SW 1271 (cell line): ENCODE measurements at places on chromosomes 7 and 10.
A peak's percentile ranks its signal among the peaks of the same experiment; 100 is the strongest.

- DNase-seq: no peak
Measured at GRCh38 chr10:130810856-130811255, 500.7 kb downstream of the TCERG1L start.

DNA sequence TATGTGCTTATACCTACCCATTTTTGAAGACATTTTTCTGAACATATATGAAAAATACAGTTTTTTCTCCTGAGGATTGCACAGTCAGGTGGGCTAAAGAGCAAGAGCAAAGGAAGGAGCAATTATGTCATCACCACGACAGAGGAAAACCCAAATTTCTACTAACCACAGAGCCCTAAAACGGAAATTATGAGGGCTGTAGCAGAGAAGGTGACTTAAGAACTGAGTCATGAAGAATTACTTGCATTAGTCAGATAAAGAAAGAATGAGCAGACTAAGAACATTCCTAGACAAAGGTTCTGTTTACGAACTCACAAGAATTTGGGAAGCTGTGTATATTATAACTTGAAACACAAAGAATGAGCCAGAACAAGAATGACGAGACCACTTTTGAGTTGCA, 974.4 kb downstream of the NXPH1 start:
- DNase-seq: peak; percentile 53

DNA sequence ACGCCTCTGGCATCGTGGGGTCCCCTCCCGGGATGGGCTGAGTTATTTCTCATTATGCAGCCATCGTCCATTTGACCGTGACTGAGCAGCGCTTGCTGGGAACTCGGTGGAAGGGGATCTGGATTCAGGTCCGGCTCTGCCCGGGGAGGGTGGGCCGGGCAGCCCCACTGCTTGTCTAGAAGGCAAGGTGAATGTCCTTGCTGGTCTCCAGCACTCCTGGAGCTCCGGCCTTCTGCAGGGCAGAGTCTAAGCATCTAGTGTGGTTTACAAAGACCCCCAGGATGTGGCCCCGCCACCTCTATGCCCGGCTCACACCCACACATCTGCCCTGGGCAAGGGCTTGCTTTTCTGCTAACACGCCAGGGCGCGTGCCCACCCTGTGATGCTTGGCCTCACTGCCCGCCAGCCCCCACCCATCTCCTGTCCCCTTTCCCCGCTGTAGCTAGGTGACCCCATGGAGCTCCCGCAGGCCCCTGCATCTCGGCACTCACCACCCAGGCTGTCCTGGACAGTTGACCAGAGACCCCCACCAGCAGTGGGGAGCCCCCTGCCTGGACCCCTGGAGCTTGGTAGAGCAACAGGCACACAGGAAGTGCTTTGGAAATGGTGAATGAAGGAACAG, 151.0 kb upstream of the CHST15 start:
- no peak for DNase-seq

- DNase-seq: no peak
Measured at GRCh38 chr7:12244129-12244528, 33.0 kb downstream of the TMEM106B start.

DNA sequence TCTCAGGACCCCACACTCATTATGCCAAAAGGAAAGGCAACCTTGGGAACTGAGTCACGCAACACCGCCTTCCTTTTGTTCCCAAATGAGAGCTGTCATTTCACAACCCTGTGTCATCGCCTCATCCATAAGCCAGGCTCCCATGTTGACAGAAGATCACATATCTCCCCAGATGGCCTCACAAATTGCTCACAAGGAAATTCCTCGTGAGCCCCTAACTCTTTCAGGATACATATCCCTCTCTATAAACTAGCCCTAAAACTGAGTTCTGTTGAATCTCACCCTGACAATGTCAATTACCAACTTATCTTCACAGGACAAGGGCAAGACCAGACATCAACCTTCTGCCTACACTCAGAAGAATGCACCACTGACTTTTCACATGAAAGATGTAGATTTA, 22.6 kb downstream of the CCDC3 start:
- DNase-seq: no peak

GRCh38 chr10:30775779-30776591, 146.4 kb upstream of the LYZL2 start:
- no peak for DNase-seq

- DNase-seq: no peak
Measured at GRCh38 chr10:84424731-84425167, 96.4 kb downstream of the CCSER2 start.

DNA sequence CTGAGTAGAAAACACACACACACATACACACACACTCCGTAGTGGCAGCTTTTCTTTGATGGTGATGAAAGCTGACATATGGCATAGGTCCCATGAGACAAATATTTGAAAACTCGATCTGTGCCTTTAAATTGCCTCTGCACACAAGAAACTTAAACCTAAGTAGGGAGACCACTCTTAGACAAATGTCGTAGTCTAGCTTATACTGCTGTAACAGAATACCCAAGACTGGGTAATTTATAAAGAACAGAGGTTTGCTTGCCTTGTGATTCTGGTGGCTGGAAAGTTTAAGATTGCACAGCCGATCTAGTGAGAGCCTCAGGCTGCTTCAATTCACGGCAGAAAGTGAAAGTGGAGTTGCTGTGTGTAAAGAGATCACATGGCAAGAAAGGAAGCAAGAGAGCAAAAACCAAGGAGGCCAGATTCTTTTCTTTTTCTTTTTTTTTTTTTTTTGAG, 489.4 kb upstream of the SORCS1 start:
- DNase-seq: no peak

GRCh38 chr7:148630078-148630477, 39.5 kb downstream of the C7orf33 start:
- DNase-seq: no peak

DNA sequence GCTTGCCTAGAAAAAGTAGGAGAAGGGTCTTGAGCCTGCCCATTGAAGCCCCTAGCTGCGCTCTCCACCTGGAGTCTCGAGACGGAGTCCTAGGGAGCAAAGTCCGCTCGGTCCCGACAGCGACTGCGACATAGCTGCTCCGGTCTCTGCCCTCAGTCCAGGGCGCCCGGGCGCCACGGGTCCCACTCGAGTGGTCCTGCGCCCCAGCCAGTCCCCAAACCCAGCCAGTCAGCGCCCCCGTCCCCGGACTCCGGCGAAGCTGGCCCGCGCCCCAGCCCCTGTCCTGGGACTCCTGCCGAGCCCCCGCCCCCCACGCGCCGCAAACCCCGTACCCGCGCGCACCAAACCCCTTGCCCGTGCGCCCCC, 490 bp downstream of the TNS3 start:
- DNase-seq: no peak

DNA sequence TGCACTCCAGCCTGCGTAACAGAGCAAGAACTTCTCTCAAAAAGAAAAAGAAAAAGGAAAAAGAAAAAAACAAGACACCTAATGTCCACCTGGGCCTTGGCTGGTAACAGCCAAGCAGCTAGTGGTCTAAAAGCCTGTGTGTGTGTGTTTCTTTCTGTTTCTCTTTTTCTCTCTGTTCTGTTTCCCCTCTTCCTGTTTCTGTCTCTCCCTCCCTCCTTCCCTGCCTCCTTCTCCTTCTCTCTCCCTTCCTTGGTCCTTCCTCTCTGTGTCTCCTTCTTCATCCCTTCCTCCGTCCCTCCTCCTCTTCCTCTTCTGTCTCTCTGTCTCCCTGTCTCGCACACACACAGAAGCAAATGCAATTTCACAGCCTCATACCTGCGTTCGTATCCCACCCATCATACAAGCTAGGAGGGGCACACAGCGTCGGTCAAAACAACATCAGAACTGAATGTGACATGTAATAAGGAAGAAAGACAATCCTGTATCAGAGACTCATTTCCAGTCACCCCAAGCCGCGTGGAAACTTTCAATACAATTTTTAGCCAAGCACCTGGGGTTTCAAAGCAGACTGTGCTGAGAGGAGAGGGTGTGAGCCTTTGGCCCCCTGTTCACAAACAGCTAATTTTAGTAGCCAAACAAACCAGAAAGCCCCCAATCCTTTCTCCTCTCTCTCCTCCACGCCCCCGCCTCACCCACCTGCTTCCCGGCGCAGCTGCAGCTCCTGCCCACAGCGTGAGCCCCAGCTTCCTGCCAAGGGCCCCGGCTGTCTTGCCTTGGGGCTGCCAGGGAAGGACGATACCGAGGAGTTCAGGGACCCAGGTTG, 50.2 kb upstream of the GNA12 start:
- no peak for DNase-seq

DNA sequence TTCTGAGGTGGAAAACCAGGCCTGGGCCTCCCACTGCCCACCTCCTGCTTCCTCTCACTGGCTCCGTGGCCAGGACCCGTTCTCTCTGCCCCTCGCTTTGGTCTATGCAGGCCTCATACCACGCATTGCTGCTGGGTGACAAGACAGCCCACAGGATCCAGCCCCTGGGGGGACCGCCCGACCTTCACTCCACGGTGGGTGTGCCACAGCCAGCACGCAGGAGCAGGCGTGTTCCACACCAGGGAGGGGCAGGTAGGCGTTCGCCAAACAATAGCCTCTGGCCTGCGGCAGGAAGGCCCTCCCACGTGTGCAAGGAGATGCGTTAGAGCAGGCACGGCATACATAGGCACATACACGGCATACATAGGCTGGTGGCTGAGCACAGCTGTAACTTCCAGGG, 233.4 kb downstream of the WDR37 start:
- DNase-seq: no peak

DNA sequence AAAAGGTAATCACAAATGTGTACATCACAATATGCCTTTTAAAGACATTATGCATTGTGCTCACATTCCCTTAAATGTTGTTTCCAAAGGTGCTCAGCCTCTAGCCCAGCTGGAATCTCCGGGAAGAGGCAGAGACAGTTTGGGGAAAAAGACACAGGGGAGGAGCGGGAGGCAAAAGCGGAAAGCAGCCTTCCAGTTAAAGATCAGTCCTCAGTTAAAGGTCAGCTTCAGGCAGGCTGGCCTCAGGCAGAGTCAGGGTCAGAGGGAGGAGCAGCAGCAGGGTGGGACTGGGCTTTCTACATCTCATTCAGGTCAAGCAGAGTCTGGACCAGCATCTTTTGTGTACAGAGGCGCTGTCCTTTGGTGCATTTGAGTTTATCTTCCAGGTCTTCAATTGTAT, 18.6 kb downstream of the ST7 start:
- DNase-seq: no peak

DNA sequence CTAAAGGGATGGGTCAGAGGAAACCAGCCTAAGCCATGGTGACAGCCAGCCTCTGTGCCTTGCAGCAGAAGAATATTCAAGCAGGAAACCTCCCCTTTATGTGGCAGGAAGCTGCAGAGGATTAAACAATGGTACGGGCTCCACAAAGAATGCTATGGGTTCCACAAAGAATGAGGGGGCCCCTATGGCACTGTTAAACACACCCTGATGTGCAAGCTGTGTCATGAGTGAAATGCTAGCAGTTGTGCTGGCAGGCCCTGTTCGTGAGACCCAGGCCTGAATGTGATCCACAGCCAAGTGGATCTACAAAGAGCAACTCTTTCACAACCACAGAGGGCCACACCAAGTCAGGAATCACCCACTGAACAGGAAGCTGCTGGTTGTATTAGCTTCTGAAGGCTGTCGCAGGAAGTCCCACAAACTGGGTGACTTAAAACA, 68.9 kb downstream of the MYOF start:
- no peak for DNase-seq

- DNase-seq: no peak
Measured at GRCh38 chr10:117351558-117351957, 23.7 kb downstream of the PDZD8 start.

DNA sequence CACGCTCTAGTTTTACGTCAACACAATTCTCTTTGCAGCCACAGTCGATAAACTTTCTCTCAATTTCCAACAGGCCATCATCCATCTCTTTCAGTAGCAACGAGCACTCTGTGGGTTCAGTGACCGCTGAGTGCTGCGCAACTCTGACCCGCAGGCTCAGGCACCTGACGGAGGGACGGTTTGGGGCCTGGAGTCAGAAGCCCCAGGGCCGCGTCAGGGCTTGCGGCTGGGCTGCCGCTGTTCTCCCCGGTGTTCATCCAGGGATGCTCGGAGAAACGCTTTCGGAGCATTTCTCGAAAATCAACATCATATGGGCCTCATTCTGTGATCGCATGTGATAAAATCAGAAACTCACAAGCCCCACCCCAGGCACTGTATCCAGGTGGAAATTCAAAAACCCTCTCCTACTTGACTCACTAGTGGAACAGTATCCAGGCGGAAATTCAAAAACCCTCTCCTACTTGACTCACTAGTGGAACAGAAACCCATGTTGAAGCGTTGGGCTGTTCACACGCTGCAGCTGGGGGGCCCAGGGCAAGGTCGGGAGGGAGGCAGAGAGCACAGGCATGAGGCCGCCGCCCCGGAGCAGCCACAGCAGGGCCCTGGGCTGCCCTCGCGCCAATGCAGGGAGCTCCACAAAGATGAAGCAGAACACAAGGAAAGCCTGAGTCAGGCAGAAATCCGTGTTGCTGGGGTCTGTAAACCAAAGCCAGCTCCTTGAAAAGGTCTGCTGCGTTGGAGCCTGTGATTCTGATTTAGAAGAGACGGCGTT, 73.3 kb upstream of the NKX6-2 start:
- no peak for DNase-seq

DNA sequence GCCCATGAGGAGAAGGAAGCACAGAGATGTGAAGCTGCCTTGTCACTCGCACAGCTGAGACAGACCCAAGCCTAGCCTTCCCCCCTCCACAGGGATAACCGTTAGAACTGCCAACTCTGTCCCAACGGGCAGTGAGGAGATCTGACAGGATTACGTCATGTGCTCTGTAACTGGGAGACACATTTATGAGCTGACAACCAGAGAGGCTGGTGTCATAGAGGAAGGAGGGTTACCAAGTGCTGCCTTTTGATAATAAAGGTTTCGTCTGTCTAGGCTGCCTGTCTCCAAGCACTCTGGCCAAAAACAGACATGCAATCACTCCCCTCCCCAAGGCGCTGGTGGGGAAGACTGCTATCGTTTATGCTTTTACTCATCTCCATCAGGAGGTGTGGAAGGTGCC, 165.9 kb downstream of the PLXNA4 start:
- no peak for DNase-seq

DNA sequence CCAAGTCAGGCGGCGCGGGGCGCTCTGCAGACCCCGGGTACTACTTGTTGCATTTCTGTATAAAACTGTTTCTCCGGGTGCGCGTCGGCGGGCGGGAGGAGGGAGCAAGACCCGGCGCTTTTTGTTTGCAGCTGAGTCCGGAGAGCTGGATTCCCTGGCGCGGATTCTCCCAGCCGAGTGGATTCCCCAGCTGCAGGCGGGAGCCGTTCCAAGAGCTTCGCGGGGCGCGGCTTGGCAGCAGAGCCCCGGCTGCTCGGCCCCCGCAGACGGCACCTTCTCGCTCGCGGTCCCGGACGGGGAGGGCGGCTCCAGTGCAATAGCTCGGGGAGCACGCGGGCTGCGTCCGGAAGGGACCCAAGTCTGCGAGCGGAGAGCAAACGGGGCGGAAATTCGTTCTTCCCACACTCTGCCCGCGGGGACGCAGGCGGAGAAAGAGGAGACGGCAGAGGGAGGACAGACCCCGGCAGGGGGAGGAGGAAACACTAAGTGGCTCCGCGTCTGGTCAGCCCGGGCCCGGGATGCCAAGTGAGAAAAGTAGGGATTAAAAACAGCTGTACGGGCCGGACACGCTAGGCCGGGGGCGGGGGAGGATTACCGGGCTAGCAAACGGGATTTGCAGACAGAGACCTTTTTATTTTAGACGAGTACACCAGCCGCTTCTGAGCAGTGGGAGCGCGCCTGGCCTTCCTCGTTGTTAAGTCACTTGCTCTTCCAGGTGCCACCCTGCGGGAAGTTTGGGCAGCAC, at the start of gene TRIL:
Gene TRIL, minus strand, starts transcription at position 96 of the 745 bp plus-strand sequence. CDS start 284 bp downstream, outside the sequence.
- no peak for DNase-seq
